Esophagus squamous epithelium (tissue), 5 donors: ENCODE measurements at places on chromosomes 4 and X. TPM values are rescaled to one million over a fixed set of nuclear protein-coding genes. Genes with fewer than 3 reads are reported as not detected.

GRCh38 chr4:16231570-16232245, 5.4 kb upstream of the TAPT1 start:
- no peaks in the 10 kb centered on the region for H3K27me3 ChIP-seq
- DNase-seq, result no peak
- peak overlapping the region; percentile 31 for H3K27ac ChIP-seq
- H3K4me1 ChIP-seq, result no peaks in the 10 kb centered on the region
- no peaks in the 10 kb centered on the region for H3K36me3 ChIP-seq

DNA sequence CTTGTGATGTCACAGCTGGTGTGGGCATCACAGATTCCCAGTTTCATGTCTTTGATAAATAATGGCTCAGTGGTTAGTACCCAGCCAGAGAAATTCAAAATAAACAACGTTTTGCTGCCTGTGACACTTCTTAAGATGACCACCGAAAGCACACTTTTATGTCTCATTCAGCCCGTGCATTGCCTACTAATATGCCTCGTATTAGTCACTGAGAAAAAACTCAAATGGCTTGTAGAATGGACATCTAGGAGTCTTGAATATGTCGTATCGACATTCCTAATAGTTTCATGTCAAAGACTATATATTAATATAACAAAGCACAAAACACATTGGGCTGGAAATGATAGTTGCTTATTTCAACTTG, 103.9 kb upstream of the FAT1 start:
- no peak overlapping the region for H3K4me3 ChIP-seq
- no peaks in the 10 kb centered on the region for H3K27me3 ChIP-seq
- no peaks in the 10 kb centered on the region for H3K4me1 ChIP-seq

- no peak overlapping the region for H3K27ac ChIP-seq
- H3K36me3 ChIP-seq, result no peaks in the 10 kb centered on the region
- no peaks in the 10 kb centered on the region for H3K4me1 ChIP-seq
- no peak for DNase-seq
- H3K27me3 ChIP-seq, result no peaks in the 10 kb centered on the region
These were observed 51.3 kb upstream of the MAP3K15 start for GRCh38 chrX:19566359-19567222.

- no peak overlapping the region for H3K4me3 ChIP-seq
- no peaks in the 10 kb centered on the region for H3K36me3 ChIP-seq
- no peaks in the 10 kb centered on the region for H3K27me3 ChIP-seq
- no peaks in the 10 kb centered on the region for H3K4me1 ChIP-seq
- no peak for DNase-seq
- H3K27ac ChIP-seq, result peak overlapping the region; percentile 83
These were observed 42.8 kb upstream of the KLF3 start for GRCh38 chr4:38621028-38621684.

DNA sequence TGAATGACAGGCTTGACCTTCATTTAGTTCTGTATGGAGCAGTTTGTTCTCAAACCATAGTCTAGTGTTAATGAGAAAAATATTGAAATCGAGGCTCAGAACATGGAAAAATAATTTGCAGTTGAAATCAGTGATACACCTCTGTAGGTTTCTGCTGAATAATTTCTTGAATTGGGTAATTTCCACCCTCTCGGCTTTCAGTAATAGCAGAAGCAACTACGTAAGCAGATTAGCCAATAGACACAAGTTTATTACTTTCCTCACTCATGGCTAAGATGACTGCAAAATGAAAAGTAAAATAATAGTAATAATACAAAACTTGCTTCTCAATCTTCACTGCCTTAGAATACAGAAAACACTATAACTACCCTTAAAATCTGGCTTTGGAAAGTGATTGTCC, 46.0 kb downstream of the USP38 start:
- no peak overlapping the region for H3K4me3 ChIP-seq
- H3K27me3 ChIP-seq, result no peaks in the 10 kb centered on the region
- DNase-seq, result no peak
- peak overlapping the region; percentile 38 for H3K27ac ChIP-seq

GRCh38 chr4:55507612-55508011, 39.1 kb downstream of the CLOCK start:
- no peak overlapping the region for H3K4me3 ChIP-seq
- H3K4me1 ChIP-seq, result no peaks in the 10 kb centered on the region
- DNase-seq, result no peak
- no peaks in the 10 kb centered on the region for H3K36me3 ChIP-seq
- no peaks in the 10 kb centered on the region for H3K27me3 ChIP-seq

DNA sequence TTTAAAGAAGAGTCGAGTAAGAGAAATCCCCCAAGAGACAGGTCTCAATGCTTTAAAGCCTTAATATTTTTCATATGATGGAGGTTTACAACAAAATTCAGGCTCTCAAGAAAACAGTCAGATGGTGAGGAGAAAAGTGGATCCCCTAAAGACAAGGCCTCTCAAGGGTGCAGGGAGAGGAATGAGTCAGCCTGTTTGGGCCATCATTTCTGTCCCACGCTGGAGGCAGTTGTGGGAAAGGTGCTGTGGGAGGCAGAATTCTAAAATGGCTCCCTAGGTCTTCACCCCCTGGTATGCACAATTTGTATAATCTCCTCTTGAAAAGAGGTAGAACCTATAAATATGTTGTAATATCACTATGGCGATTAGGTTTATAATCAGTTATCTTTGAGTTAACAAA, 4.6 kb upstream of the TIFA start:
- no peaks in the 10 kb centered on the region for H3K27me3 ChIP-seq
- no peak overlapping the region for H3K4me3 ChIP-seq
- peaks cover 13% of the 10 kb centered on the region for H3K4me1 ChIP-seq
- no peak for DNase-seq

DNA sequence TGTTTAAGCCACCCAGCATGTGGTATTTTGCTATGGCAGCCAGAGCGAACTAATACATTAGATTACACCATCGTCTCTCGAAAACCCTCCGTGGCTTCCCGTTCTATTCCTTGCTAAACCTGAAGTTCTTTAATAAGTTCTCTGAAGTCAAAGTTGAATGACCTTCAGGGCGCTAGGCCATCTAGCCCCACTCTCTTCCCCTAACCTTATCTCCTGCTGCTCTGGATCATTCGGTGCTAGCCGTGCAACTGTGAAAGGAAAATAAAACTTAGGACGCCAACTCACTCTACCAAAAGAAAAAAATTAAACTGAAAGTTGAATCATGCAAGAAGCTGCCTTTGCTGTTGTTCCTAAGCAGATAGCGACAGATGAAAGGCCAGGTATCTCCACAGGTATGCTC, 40.0 kb downstream of the CHRNA9 start:
- H3K36me3 ChIP-seq, result no peaks in the 10 kb centered on the region
- no peaks in the 10 kb centered on the region for H3K27me3 ChIP-seq
- peaks cover 35% of the 10 kb centered on the region for H3K4me1 ChIP-seq

DNA sequence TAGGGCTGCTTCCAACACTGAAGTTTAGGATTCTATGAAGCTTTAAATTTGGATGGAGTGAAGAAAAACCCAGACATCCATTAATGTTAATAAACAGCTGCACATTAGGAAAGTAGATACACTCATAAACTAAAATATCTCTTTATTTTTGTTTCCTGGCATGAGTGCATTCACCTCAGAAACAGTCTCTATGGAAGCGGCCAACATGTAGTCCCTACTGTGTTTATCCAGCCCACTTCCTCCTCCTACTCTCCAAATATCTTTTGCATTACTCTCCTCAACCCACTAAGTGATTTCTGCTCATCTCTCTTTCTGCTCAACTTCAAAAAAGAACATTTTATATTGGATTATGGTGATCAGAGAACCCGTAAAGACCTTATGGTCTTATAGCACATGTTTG, 180.3 kb upstream of the MXRA5 start:
- H3K27ac ChIP-seq, result no peak overlapping the region
- H3K27me3 ChIP-seq, result no peaks in the 10 kb centered on the region
- no peak overlapping the region for H3K4me3 ChIP-seq
- DNase-seq, result no peak
- H3K36me3 ChIP-seq, result no peaks in the 10 kb centered on the region

DNA sequence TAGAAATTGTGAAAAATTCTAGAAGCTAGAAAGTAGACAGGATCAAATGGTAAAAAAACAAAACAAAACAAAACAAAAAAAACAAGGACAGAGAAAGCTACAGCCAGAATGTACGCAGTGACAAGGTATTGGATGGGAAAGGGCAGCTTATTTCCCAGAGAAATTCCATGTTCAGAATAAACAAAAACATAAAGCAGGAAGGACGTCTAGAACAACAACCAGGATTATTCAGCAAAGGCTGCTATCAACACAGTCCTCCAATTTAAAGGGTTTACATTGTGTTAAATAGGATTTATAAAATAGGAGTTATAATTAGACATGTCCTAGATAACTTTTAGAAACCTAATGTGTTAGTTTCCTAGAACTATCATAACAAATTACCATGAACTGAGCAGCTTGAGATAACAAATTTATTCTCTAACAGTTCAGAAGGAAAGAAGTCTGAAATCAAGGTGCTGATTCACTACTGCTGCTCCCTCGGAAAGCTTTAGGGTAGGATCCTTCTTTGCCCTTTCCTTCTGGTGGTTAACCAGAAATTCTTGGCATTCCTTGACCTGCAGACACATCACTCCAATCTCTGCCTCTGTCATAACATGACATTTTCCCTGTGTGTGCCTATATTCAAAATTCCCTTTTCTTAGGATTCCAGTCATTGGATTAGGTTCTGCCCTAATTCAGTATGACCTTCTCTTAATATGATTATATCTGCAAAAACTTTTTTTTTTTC, 175.6 kb downstream of the SNCA start:
- peaks cover 4% of the 10 kb centered on the region for H3K4me1 ChIP-seq
- no peak overlapping the region for H3K4me3 ChIP-seq
- DNase-seq, result no peak

DNA sequence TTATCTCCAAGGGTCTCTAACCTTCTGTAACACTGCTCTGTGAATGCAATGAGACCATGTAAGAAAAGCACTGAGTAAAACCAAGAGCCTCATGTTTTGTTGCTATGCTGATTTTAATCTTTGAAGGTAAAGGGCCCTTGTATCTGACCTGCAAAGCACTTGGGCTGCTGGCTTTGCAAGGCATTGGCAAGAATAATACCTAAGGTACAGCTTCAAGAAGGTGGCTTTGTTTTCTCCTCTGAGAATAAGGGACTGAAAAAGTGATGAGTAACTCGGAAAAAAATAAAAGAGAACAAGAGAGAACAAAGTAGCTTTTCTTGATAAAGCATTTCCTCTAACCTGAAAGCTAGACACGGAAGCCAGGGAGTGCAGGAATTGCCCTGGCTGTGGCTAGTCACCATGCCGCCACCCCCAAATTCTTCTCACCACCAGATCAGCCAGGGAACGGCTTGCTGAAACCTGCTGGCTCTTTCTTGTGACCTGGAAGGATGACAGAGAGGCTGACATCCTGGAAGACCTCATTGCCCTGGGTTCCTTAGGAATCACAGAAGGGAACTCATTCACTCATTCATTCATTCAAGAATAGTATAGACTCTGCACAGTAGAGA, 41.8 kb upstream of the HS3ST1 start:
- no peaks in the 10 kb centered on the region for H3K27me3 ChIP-seq
- no peak for DNase-seq
- no peak overlapping the region for H3K4me3 ChIP-seq
- no peaks in the 10 kb centered on the region for H3K36me3 ChIP-seq
- peak overlapping the region; percentile 73 for H3K27ac ChIP-seq

DNA sequence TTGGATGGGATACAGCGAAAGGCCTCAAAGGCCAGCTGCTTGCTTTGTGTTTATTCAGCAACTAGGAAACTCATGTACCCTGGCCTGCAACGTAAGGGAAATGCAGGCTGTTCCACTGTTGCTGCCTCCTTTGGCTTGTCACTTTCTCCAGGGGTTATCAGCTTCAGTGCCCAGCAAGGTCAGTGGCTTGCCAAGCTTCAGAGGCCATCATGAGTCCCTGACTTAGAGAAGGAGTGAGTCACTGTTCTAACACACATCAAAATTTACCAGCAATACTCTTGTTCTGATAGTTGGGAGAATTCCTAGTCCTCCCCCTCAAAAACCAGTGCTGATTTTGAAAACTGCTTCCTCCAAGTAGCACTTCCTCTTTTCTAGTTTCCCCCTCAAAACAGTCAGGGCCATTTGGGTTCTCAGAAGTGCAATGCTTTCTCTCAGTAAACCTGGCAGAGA, 250.8 kb downstream of the ARHGAP24 start:
- no peak overlapping the region for H3K27ac ChIP-seq
- no peaks in the 10 kb centered on the region for H3K36me3 ChIP-seq
- no peak overlapping the region for H3K4me3 ChIP-seq
- no peak for DNase-seq
- H3K27me3 ChIP-seq, result no peaks in the 10 kb centered on the region

GRCh38 chr4:74670583-74670982, 123.7 kb downstream of the BTC start:
- H3K4me3 ChIP-seq, result no peak overlapping the region
- H3K27ac ChIP-seq, result no peak overlapping the region
- DNase-seq, result no peak
- no peaks in the 10 kb centered on the region for H3K27me3 ChIP-seq
- H3K36me3 ChIP-seq, result no peaks in the 10 kb centered on the region

GRCh38 chr4:147789596-147789995, 57.7 kb downstream of the ARHGAP10 start:
- H3K27me3 ChIP-seq, result no peaks in the 10 kb centered on the region
- peak overlapping the region; percentile 72 for H3K27ac ChIP-seq
- H3K36me3 ChIP-seq, result no peaks in the 10 kb centered on the region
- peaks cover 97% of the 10 kb centered on the region for H3K4me1 ChIP-seq
- H3K4me3 ChIP-seq, result no peak overlapping the region
- DNase-seq, result no peak

- H3K27ac ChIP-seq, result peak overlapping the region; percentile 62
- H3K4me3 ChIP-seq, result no peak overlapping the region
- H3K27me3 ChIP-seq, result no peaks in the 10 kb centered on the region
- no peak for DNase-seq
- H3K4me1 ChIP-seq, result peaks cover 37% of the 10 kb centered on the region
These were observed 109.1 kb upstream of the SLC4A4 start for GRCh38 chr4:71229477-71230270.

GRCh38 chr4:152616804-152617203, 63.0 kb downstream of the TMEM154 start:
- peaks cover 26% of the 10 kb centered on the region for H3K4me1 ChIP-seq
- no peaks in the 10 kb centered on the region for H3K36me3 ChIP-seq
- DNase-seq, result no peak
- no peak overlapping the region for H3K4me3 ChIP-seq
- no peaks in the 10 kb centered on the region for H3K27me3 ChIP-seq

- H3K4me1 ChIP-seq, result no peaks in the 10 kb centered on the region
- no peaks in the 10 kb centered on the region for H3K27me3 ChIP-seq
- no peaks in the 10 kb centered on the region for H3K36me3 ChIP-seq
- no peak overlapping the region for H3K4me3 ChIP-seq
- no peak overlapping the region for H3K27ac ChIP-seq
These were observed 63.5 kb downstream of the GPC3 start for GRCh38 chrX:133921764-133922389.

The DRP2 gene
- total RNA-seq, result 0.09 TPM

The MFSD8 gene
- 15.0 TPM for total RNA-seq
